Urinary bladder (tissue), 4 donors: ENCODE measurements at places on chromosomes 16 and 17. TPM values are rescaled to one million over a fixed set of nuclear protein-coding genes. Genes with fewer than 3 reads are reported as not detected.

The CTCF gene
- 35.5 TPM for total RNA-seq

GRCh38 chr16:7268182-7268581 lies 64.5 kb upstream of the RBFOX1 start:
- DNase-seq = no peak

GRCh38 chr16:778909-779527 lies 9.2 kb downstream of the RPUSD1 start:
- DNase-seq = no peak

The KAT2A gene
- total RNA-seq = 14.1 TPM

DNA sequence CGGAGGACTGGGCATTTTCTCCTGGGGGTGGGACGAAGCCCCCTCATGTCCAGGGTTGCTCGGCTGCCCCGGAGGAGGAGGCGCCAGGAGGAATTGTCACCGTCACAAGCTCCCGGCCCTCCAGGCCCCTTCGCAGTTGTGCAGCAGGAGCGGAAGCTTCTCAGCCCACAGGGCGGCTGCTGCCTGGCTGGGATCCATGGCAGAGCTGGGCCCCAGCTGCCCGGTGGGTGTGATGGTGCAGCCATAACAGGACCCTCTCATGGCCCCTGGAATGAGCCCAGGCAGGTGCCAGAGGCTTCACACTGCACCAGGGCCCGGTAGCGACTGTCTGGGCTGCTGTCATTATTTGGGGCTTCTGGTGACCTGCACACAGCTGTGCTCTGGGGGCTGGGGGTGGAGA lies 54.9 kb upstream of the GNG13 start:
- DNase-seq = no peak

DNA sequence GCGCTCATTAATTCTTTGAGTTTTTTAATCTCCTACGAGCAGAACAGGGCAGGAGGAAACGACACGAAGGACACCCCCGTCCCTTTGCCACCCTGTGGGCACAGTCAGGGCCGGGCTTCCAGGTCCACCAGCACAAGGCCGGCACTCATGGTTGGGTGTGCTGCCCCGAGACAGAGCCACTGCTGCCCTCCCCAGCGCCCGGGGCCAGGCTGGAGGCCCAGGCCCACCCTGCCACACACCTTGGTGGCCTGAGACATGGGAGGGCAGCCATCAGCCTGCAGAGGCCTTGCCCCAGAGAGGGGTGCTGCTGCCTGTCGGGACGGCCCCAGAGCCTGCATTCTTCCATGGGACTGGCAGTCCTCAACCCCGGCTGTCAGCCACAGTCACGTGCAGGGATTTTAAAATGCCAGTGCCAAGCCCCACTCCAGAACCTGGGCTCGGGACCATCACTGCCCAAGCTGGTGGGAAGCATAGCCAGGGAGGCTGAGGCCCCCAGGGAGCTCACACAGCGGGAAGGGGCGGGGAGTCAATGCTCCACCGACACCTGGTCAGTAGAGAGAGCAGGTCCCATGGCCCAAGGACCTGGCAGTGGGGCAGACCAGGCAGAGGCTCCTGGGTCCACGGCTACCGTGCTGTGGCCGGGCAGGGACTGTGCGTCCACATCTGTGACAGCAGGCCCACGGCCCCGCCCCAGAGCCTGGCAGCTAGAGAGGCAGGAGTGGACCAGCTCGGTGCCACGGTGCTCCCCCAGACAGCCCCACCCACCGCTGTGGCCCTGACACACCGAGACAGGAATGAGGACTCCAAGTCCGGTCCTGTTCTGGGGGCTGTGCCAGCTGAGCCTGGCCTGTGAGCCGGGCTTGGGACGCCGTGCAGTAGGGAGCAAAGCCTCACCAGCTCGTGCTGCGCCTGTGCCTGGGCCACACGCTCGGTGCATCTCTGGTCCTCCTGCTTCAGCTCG lies 27.5 kb downstream of the CEP131 start:
- DNase-seq = no peak

The GRB7 gene
- total RNA-seq = 2.9 TPM

GRCh38 chr17:4853208-4853671 lies 20.1 kb downstream of the MINK1 start:
- DNase-seq = no peak

- no peak for DNase-seq
These were observed 14.7 kb downstream of the PEMT start for GRCh38 chr17:17576772-17577234.

- DNase-seq = no peak
These were observed 102.9 kb downstream of the NLK start for GRCh38 chr17:28145348-28145747.

The NOG gene
- total RNA-seq = 1.9 TPM

GRCh38 chr17:31349454-31349853 lies 28.0 kb upstream of the EVI2A start:
- no peak for DNase-seq

The CD300LF gene
- 0.63 TPM for total RNA-seq

GRCh38 chr17:62689441-62690167 lies 62.1 kb downstream of the MRC2 start:
- no peak for DNase-seq

DNA sequence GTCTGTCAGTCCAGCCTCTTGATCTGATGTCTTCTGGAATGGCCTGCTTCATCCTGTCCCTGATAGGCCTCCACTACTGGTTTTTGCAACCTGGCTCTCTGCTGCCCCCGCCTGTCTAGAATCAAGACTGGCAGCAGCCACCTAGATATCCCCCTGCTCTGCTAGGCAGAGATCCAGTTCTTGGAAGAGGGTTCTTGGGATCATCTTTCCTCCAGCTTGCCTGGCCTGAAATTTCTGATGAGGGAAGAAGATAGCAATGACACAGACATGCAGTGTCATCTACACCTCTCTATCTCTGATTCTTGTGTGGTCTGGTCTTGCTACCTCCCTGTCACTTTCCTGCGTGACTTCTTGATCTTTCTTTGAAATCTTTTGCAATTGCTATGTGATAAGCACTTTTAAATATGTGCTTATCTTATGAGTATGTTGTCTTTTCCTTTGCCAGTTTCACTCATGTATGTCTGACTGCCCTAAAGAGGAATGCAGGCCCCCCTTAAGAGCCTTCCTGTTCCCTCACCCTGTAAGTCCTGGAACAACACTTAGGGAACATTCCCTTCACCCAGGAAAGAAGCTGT lies 20.3 kb upstream of the NFATC3 start:
- no peak for DNase-seq

DNA sequence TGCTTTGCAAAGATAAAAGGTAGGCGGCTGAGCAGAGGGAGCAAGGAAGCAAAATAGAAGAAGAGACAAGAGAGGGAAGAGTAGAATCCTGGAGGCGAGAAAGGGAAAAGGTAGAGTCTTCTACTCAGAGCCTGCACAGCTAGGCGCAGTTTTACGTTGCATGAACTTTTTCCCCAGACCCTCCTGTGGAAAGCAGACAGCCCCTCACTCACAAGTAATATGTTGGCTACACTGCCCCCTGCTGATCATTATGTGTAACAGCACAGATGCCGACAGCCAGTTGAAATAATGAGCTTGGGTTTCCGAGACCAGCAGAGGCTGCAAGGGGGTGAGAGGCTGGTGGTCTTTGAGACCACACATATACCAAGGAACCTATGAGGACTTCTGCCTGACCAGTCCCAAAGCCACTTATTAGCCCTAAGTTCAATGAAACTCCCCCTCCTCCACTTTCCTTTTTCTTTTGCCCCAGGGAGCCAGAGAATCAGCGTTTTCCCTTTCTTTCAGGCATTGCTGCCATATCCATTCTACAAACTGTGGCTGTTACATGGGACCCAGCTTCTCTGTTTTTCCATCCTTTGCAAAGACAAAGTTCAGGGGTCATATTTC lies 22.5 kb upstream of the CMTR2 start:
- DNase-seq = no peak

The KRT33B gene
- total RNA-seq = not detected

- no peak for DNase-seq
These were observed 11.6 kb downstream of the LRRC3C start for GRCh38 chr17:39939106-39939505.

GRCh38 chr17:72226322-72226721 lies 105.5 kb downstream of the SOX9 start:
- no peak for DNase-seq

DNA sequence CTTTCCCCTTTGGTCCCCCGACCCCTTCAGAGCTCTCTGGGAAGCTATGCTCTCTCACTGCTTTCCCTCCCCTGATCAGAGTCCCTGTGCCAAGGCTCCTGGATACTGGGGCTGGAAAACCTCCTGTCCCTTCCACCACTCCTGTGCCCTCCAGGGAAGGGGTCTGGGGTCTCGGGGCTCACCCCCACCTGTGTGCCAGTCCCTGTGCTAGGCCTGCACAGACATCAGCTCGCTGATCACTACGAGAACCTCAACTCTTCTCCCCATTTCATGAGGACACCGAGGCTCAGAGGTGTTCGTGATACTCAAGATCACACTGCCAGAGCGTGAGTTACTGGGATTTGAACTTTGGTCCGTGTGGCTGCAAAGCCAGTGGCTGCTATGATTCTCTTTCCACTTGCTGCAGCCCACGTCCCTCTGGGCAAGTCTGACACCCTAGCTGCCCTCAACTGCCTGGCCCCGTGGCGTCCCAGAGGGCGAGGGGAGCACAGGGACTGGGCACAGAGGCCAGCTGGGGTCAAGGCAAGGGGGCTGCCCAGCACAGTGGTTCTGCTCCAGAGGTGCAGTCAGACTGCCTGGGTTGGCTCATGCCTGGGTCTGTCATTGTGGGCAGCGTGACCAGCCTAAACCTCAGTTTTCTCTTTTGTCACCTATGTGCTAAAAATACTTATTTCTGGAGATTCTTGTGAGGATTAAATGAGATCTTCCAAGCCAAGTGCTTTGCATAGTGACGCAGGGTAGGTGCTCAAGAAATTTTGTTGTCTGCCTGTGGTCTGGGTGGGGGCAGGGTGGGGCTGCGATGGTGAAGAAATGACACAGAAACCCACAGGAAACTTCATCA lies 43.8 kb upstream of the TOB1 start:
- no peak for DNase-seq

DNA sequence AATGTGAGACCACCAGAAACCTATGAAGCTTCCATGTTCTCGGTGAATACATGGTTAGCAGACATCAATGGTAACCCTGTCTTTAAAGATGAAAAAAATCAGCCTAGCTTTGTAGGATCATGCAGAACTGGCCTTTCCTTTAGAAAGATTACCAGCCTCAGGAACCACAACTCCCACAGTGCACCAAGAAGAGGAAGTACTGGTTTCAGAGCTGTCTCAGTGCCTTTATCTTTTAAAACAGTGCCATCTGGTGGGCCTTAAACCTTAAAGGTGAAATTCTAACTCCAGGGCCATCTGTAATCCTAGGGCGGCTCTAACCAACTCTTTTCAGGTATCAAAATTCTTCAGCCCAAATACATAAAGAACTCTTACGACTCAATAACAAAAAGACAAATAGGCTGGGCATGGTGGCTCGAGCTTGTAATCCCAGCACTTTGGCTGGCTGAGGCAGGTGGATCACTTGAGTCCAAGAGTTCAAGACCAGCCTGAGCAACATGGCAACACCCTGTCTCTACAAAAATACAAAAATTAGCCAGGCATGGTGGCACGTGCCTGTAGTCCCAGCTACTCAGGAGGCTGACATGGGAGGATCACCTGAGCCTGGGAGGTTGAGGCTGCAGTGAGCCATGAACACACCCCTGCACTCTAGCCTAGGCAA lies 5.4 kb downstream of the ATPAF2 start:
- peak; percentile 81 for DNase-seq

- DNase-seq = no peak
These were observed 38.2 kb upstream of the GSE1 start for GRCh38 chr16:85574672-85575475.

The TP53TG3 gene
- total RNA-seq = not detected

The FBXW10 gene
- not detected for total RNA-seq

The KCNH6 gene
- total RNA-seq = not detected

DNA sequence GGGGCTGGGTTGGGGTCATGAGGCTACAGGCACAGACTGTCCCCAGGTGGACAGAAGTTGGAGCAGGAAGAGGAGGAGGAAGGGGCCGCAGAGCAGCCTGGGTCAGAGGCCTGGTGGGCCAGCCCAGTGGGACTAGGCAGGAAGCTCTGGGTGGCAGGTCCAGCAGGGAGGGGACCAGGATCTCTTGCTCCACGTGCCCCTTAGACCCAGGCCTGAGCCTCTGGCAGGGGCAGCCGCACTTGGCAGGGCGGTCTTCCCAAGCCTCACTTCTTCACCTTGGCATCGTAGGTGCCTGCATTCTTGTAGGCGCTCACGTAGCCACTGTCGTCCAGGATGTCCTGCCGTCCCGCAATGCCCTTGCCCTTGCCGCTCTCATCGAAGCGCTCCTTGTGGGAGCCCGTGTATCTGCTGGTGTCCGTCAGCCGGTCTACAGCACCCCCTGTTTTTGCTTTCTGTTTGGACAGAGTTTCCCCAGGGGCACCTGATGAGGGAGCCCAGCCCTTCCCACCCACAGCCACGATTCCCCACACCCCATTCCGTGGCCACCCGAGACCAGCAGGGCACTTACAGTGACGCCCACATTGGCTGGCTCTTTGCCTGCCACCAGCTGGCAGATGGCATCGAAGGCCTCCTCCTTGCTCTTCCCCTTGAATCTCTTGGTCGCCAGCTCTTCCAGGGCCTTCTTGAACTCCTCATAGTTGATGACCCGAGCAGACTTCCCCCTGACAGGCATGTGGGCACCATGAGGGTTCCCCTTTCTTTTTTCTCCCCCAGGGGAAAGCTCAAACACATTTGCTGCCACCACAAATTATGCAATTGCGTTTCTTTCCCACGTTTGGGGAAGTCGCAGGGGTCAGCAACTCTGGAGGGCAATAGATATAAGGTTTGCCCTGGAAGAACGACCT lies 3.1 kb downstream of the TPPP3 start:
- no peak for DNase-seq

DNA sequence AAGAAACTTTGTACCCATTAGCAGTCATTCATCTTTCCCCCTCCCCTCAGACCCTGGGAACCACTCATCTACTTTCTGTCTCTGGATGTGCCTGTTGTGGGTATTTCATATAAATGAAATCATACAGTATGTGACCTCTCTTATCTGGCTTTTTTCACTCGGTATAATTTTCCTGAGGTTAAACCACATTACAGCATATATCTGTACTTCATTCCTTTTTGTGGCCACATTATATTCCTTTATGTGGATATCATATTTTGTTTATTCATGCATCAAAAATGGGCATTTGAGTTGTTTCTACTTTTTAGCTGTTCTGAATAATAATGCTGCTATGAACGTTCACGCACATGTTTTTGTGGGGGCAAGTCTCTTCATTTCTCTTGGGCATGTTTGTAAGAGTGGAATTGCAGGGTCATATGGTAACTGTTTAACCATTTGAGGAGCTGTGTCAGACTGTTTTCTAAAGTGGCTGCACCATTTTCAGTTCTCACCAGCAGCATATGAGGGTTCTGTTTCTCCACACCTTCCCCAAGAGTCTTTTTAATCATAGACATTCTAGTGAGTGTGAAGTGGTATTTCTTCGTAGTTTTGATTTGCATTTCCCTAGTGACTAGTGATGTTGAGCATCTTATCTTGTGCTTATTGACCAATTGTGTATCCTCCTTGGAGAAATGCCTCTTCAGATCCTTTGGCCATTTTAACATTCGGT lies 3.8 kb downstream of the SNX29 start:
- DNase-seq = no peak

- no peak for DNase-seq
These were observed 10.9 kb upstream of the TBX2 start for GRCh38 chr17:61388561-61389356.

DNA sequence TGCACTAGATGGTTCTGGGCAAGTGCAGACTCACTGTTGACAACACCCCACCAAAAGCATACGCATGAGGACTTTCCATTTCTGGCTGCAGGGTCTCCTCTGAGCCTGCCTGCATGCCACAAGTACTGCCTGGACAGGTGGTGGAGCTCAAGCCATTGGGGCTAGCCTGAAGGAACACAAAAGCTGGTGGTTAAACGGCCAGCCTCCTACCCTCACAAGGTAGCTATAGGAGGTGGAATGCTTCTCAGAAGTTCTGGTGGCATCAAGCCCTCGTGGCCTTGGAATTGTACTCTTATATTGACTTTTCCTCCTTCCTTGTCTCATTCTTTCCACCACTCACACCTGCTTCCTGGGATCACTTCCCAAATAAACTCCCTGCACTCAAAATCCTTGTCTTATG lies 56.6 kb upstream of the BCAR1 start:
- no peak for DNase-seq
